Cortex of kidney (tissue), 1 donor: ENCODE measurements at places on chromosomes 11 and 22.

DNA sequence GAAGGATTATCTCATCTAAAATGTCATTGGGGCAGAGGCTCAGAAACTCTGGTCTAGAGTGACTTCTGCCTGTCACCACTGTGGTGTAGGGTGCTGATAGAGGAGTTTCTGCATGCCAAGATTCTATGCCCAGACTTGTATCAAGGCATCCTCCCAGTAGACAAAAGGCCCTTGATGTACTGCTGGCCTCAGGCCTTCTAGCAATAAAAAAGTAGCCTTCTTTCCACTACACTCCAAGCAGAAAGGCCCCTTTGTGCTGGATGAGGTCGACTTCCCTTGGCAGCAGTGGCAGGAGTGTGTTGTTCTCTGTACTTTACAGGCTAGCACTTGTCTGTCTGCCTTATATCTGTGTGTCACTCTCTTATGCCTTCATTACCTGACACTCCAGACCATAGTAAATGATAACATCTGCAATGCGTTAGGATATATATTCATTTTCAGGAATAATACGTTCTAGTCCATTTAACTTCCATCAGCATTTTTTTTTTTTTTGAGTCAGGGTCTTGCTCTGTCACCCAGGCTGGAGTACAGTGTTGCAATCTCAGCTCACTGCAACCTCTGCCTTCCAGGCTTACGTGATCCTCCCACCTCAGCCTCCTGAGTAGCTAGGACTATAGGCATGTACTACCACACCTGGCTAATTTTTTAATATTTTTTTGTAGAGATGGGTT lies 49.5 kb upstream of the RRM1 start:
- DNase-seq: no peak

- no peak for DNase-seq
Observed at GRCh38 chr11:74538680-74539079, 45.2 kb upstream of the LIPT2 start.

DNA sequence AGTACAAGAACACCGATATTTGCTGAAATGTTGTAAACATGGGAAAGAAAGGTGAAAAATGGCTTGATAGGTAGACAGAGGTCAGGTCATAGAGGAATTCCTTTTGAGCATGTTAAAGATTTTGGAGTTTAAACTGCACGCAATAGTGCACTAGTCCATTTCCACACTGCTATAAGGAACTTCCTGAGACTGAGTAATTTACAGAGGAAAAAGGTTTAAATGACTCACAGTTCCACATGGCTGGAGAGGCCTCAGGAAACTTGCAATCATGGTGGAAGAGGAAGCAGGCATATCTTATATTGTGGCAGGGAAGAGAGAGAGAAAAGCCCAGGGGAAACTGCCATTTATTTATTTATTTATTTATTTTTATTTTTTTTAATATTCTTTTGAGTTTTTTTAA lies 5.0 kb downstream of the OR10A5 start:
- no peak for DNase-seq

- DNase-seq: no peak
Observed at GRCh38 chr11:69954756-69955155, 123.4 kb upstream of the ANO1 start.

- DNase-seq: no peak
Observed at GRCh38 chr11:116294630-116295029, 478.2 kb downstream of the BUD13 start.

DNA sequence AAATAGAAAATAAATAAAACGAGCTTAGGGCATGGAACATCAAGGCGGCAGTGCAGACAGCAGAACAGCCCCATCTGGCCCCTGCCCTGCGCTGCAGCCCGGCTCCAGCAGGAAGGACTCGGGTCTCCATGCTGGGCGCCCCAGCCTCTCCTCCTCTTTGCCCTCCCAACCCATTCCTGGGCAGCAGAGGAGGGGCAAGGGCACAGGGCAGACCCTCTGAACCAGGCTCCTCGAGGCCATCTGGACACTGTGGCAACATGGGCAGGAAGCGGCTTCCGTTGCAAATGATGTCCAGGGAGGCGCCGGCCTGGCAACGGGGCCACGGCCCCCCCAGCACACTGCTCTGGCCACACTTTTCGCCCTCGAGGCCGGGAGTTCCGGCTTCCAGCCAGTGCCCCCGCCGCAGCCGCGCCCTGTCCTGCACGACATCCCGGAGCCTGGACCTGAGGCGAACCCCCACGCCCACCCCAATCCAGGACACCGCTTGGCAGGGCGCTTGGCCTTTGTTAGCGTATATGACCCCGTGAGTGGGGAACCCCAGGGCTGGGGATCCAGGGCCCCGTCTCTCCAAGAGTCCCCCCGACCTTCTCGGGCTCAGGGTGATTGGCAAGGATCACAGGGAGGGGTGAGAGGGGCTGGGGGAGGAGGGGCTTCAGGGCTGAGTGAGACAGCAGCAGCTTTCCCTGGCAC lies 192.1 kb downstream of the IGLL1 start:
- DNase-seq: no peak

DNA sequence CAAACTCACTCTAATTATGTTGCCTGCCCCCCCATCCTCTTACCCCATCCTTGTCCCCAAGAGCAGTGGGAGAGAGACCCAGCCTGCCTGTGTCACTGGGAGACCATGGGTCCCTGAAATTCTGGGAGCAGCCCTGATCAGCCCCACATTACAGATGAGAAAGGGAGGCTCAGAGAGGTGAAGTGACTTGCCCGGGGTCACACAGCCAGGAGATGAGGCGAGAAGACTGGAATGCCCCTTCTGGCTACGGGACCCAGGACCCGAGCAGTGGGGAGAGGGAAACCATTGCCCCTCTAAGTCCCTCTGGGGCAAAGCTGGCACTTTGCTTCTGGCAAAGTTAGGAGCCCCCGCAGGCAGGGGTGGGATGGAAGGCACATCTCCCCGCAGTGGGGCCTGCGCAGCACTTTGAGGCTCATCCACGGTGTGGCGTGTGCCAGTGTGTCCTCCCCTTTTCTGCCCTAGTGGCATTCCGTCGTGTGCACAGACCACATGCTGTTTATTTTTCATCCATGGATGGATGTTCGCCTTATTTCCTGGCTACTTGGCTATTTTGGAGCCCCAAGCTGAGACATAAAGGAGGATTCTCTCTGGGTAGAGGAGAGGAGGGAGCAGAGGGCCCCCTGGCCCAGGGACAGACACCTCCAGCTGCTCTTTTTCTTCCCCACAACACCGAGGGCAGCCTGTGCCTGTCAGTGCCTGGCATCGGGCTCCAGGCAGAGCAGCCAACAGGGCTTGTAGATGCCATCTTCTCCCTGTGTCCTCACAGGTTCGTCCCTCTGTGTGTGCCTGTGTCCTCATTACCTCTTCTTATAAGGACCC lies 3.7 kb upstream of the FGF3 start:
- DNase-seq: no peak

- DNase-seq: no peak
Observed at GRCh38 chr11:128680906-128681305, 13.0 kb upstream of the FLI1 start.

GRCh38 chr11:46361283-46362155 lies 14.3 kb downstream of the DGKZ start:
- DNase-seq: no peak

DNA sequence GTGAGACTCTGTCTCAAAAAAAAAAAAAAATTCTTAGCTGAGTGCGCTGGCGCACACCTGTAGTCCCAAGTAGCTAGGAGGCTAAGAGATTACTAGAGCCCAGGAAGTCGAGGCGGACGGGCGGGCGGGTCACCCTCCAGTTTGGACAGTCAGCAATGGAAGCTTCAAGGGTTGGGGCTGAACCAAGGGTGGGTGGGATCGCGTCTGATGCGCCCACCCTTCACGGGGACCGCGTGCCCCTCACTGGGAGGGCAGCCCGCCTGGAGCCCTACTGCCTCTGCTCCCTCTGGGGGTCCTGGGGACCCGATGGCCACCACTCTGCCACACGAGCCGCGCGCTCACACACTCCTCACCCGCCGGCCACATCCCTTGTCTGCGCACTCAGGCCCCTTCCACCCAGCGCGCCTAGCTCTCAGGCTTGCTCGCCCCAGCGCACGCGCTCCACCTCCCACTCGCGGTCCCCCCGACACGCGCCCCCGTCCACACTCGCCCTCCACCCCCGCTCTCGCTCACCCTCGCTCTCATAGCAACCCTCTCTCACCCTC lies 494 bp downstream of the CHID1 start:
- DNase-seq: no peak

DNA sequence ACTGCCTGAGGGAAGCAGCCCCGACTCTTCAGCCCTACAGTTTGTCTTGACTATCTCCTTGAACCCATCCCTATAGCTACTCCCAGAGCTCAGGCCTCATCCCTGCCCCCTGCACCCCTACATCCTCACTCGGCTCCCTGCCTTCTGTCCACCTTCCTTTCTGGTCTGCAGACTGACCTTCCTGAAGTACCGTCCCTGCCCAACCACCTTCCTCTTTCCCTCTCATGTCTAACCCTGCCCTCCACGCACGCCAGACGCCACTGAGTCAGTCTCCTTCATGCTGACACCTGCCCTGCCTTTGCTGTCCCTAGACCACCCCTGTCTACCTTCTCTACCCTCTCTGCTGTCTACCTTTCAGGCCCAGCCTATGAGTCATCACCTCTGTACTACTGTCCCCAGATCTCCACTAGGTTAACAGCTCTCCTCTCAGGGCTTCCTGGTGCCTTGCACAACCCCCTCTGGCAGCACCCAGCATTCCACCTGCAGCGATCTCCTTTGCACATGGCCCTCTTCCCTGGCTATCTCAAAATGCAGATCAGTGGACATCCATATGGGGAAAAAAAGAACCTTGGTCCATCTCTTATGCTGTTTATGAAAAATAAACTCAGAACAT lies 8.9 kb downstream of the KCTD21 start:
- DNase-seq: no peak

- DNase-seq: no peak
Observed at GRCh38 chr11:73760135-73760678, 667 bp downstream of the RAB6A start.

GRCh38 chr11:19980957-19981669 lies 179.2 kb downstream of the DBX1 start:
- no peak for DNase-seq

DNA sequence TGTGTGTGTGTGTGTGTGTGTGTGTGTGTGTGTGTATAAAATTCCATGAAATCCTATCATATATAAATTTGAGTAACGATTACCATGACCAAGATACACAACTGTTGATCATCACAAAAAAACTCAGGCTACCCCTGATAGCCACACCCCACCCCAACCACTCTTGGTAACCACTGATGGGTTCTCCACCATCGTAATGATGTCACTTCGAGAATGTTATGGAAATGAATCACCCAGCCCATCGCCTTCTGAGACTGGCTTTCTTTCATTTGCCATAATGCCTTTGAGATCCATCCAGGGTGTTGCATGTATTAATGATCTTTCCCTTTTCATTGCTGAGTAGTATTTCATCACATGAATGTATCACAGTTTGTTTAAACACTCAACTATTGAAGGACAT lies 496.0 kb downstream of the MIAT start:
- no peak for DNase-seq

- no peak for DNase-seq
Observed at GRCh38 chr11:116580799-116581198, 192.0 kb downstream of the BUD13 start.

- DNase-seq: no peak
Observed at GRCh38 chr11:102361086-102362031, 14.3 kb downstream of the BIRC2 start.

DNA sequence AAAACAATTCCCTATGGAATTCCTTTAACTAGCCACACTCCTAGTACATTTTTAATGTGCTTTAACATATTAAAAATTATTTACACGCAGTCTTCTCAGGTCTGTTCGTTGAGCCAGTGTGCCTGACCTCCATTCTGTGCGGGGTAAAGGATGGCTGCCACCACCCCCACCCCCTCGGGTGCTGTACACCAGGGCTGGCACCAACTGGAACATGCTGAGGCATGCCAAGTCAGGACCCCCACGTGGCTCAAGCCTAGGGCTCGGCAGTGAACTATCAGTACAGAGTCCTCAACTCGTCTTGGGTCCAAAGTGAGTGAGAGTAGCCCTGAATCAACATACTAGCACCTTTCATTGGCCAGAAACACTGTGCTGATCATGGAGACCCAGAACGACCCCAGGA lies 32.5 kb upstream of the PHF21B start:
- DNase-seq: no peak

DNA sequence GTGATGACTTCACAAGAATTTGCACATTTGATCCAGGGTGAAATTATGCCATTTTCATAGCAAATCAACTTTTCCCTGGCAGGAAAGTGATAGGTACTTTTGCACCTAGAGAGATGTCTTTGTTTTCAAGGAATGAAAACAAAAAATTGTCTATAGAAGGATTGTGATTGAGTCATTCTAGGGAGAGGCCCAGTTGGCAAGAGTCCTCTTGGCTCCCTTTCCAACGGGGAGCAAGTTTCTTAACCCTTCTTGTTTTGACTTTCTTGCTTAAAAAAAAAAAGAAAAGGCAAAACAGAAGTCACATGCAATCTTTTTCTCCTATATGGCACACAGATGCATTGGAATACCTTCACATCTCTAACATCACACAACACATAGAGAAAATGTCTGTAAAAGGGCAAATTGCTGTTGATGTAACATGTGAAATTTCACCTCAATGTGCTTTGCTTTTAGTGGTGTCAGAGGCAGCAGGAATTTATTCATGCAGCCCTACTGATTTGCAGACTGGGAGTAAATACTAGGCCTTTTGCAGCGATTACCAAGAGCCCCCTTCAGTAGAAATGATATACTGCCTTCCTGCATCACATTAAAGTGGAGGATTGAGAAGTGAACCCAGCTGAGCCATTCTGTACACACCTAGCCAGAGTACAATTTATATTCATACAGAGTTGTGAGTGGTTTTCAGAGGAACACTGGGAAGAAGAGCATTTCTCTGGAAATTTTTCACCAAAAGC lies 290.7 kb upstream of the MPPED2 start:
- no peak for DNase-seq

DNA sequence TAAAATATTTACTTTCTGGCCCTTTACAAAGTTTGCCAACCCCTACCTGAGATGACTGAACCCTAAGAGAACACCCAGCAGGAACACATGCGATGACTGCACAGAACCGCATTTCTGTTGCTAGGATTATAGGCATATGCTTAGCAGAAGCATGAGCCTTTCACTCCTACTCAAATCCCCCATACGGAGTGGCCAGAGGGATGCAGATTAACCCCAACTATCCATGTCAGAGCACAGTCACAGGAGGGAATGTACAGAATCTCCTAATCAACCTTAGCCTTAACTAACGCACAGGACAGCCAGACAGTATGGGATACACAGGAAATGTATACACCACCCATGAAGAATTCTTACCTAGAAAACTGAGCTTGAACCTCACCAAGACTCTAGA lies 6.2 kb downstream of the HPS4 start:
- no peak for DNase-seq

DNA sequence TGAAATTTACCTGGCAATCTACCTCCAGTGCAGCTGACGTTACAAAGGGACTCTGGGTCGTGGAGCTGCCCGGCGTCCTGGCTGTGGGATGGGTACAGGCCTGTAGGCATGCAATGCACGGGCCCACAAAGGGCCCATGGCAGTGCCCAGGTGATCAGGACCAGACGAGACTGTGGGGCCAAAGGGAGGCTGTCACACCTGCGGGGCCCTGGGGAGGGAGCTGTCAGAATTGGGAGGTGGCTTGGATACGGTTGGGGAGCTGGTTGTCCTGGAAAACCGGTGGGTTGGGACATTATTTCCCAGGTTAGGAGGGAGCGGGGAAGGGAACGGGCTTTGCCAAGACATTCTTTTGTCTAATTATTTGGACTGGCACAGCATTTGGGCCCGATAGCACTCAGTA lies 958.5 kb downstream of the BRD1 start:
- no peak for DNase-seq
